ENCODE measurements at places on chromosomes 6 and 20.

GRCh38 chr6:157223021-157223430, 100.3 kb downstream of the TMEM242 start:
- no peak for DNase-seq

GRCh38 chr20:38112261-38112929, 52.7 kb downstream of the TGM2 start:
- no peak for DNase-seq

DNA sequence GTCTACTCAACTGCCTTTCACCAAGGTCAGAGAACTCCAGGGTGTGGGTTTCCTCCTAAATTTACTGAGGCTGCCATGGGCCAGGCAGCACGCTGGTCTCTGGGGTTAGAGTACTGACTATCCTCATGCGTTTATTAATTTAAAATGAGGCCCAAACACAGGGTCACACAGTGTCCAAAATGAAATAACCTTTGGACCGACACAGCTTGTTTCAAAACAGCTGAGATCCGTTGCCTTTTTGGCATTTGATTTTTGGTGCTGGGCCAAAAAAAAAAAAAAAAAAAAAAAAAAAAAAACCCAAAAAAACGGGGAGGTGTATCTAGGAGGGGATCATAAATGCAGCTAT, 14.6 kb upstream of the TOX2 start:
- DNase-seq = no peak

GRCh38 chr20:62339647-62340062, 27.5 kb downstream of the LAMA5 start:
- no peak for DNase-seq

GRCh38 chr20:6994452-6994851, 227.0 kb downstream of the BMP2 start:
- DNase-seq = no peak

DNA sequence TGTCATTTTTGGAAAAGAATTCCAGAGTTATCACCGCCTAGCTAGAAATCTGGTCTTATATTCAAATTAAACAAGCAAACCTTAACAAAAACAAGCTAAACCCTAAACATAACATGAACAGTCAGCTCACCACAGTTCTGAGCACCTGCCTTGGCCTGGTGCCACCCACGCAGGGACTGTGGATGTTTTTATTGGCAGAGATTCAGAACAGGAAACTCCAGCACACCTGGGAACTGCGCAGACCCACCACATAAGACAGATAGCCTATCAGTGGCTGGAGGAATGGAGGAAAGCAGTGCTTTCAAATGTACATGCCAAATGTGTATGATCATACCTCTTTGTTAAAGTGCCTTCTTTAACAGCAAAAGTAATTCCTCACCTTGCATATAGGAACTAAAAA, 8.9 kb downstream of the SLC16A10 start:
- no peak for DNase-seq

GRCh38 chr20:63945031-63945658, 11.1 kb downstream of the UCKL1 start:
- DNase-seq = no peak

DNA sequence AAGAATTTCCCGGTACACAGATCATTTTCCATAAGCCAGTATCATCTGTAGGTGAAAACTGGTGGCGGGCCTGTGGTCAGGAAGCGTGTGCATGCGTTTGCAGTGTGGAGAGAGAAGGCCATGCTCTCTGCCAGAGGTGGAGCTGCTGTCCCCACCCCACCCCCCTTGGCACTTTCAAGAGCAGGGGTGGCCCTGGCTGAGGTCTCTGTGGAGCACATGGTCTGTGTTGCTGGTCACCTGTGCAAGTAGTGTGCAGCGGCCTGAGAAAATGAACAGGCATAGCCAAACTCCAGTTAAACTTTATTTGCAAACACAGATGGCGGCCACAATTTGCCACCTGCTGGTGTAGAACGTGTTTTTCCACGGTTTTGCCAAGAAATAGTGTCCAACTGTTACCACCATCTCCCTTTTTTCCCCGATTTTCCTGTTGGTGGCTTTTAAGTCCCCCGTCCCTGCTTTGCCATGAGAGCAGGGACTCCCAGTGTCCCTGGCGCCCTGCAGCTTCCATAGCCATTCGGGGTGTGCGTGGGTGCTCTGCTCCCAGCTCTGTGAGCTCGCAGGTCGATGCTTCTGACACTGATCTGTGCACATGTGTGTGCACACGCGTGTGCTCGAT, 2.5 kb downstream of the ADRM1 start:
- no peak for DNase-seq

GRCh38 chr6:1577896-1578745, 31.6 kb upstream of the FOXC1 start:
- no peak for DNase-seq

DNA sequence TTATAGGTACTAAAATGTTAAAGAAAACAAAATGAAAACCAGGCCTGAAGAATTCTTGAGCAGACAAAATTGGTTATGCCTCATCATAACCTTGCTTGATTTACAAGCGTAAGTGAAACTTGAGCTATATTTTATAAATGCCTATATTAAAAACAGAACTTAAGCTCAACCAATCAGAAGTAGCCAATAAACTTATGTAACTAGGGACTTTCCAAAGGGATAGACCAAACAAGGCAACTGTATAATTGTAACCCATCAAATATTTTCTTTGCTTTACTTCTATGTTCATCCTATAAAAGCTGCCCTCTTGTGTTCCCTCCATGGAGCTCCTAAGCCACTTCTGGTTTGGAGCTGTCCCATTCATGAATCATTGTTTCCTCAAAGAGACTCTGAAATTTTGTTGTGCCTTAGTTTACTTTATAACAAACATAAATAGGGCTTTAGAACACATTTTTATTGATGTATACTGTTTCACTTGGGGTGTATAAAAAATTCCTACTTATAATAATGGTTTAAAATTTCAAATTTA, 101.6 kb upstream of the CARMIL1 start:
- no peak for DNase-seq

DNA sequence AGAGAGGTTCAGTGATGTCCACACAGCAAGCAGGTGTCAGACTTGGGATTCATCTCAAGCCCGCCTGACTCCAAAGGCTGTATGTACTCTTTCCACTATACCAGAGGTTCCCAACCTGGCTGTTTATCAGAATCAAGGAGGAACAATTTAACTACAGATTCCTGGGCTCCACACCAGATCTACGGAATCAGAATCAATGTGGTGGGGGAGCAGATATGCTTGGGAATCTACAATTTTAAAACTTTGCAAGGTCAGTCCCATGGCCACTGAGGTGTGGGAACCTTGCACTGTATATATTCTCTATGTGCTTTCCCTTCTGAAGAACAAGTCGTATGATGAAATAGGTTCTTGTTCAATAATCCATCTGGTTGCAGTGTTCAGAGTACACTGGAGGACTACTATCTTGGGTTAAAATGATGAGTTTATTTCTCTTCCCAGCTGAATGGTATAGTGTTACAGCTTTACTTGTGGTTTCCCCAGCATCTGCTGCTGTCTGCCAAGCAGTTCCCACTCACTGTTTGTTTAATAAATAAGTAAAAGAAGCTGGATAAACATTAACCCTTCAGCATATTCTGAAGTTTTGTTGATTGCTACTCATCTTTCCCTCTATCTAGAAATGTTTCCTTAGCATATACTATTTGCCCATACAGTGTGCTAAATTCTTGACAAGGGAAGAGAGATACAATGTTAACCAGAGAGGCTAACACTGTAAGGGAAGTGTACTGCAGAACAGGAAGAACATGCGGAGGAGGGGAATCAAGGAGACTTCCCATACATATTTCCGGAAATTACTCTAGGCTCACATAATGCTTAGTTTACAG, 9.9 kb downstream of the TTI1 start:
- no peak for DNase-seq

GRCh38 chr6:20846602-20847028, 312.4 kb downstream of the CDKAL1 start:
- DNase-seq = no peak

- no peak for DNase-seq
These were observed 280.5 kb upstream of the MMS22L start for GRCh38 chr6:97563529-97563928.

DNA sequence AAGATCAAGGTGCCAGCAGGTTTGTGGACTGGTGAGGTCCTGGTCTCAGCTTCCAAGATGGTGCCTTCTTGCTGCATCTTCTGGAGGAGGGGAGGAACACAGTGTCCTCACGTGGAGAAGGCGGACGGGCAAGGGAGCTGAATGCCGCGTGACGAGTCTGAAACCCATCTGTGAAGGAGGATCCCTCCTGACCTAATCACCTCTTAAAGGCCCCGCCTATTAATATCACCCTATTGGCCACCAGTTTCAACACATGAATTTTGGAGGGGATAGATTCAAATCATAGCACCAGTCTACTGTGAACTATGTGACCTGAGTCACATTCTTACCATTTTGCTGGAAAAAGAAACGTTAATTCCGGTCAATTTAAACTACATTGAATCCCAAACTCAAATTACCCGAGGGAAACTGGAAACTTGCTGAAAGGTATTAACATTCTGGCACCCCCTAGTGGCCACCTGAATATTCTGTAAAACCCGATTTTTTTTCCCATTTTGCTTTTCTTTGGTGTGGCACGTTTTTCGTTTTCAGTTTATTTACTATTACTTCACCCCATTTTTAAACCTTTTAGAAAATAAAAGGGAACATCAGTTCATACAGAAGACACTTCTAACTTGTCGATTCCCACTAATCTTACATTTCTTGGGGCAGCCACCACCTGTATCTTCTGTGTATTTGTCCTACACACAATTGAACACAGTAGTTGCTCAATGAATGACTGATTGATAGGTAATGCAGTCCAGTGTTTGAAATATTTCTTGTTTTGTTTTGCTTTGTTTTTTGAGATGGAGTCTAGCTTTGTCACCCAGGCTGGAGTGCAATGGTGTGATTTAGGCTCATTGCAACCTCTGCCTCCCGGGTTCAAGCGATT, 17.9 kb upstream of the CCDC170 start:
- DNase-seq = peak; percentile 70

DNA sequence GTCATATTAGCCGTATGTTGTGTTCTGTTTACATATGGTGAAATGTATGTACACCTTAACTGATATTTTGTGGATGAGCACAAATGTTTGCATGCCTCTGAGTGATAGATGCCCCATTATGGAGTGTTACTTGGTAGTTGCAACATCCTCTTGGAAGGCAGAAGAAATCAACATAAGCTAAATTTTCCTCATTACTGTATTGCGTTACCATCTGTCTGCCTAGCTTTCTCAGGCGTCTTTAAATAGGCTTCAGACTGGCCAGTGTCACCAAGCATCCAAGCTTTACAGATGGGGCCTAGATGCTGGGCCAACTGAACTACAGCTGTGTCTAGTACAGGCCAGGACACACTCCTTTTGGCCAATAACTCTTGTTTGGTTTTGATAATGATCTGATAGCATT, 250.6 kb downstream of the SAMD5 start:
- no peak for DNase-seq

- DNase-seq = no peak
These were observed 45.5 kb downstream of the TTI1 start for GRCh38 chr20:37987602-37988290.

- no peak for DNase-seq
These were observed 2.0 kb downstream of the FGD2 start for GRCh38 chr6:37007340-37008043.

DNA sequence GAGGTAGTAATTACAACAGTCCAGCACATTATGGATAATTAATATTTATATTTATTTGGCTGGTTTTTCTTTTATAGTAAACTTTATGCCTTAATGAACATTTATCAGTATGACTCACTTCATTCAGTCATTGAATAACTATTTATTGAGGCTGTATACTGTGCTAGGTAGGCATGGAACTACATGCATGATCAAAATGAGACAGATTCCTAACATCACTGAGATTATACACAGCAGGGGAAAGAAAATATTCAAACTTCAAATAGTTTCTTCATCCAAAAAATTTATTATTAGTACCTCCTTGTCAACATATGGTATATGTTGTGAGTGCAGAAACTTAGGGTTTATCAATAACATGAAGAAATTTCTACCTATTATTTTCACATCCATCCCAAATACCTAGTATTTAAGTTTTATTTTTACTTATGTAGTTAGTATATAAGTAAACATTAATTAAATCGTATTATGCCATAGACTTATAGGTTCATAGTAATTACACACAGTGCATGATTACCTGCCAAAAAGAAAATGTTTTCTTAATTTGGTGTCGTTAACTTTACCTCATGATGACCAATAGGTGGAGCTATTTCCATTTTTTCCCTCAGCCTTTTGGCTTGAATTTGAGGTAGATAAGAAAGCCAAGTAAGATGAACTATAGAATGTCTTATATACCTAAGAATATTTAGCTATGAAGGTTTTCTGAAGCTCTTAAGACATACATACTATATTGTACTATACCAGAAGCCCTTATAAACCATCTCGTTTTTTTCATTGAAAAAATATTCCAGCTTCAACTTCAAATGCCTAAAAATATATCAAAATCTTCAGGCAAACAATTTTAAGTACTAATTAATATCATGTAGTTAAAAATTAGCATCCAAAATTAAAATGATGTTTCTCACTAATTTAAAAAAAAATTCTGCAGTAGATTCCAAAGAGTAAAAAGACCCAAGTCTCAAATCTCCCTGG, 12.5 kb upstream of the TMEM30A start:
- DNase-seq = peak; percentile 68

GRCh38 chr6:135703007-135703406, 148.5 kb upstream of the PDE7B start:
- no peak for DNase-seq

- DNase-seq = no peak
These were observed 11.9 kb upstream of the ZFAND3 start for GRCh38 chr6:37807656-37808055.
